ENCODE measurements at places on chromosomes 2 and 18.

DNA sequence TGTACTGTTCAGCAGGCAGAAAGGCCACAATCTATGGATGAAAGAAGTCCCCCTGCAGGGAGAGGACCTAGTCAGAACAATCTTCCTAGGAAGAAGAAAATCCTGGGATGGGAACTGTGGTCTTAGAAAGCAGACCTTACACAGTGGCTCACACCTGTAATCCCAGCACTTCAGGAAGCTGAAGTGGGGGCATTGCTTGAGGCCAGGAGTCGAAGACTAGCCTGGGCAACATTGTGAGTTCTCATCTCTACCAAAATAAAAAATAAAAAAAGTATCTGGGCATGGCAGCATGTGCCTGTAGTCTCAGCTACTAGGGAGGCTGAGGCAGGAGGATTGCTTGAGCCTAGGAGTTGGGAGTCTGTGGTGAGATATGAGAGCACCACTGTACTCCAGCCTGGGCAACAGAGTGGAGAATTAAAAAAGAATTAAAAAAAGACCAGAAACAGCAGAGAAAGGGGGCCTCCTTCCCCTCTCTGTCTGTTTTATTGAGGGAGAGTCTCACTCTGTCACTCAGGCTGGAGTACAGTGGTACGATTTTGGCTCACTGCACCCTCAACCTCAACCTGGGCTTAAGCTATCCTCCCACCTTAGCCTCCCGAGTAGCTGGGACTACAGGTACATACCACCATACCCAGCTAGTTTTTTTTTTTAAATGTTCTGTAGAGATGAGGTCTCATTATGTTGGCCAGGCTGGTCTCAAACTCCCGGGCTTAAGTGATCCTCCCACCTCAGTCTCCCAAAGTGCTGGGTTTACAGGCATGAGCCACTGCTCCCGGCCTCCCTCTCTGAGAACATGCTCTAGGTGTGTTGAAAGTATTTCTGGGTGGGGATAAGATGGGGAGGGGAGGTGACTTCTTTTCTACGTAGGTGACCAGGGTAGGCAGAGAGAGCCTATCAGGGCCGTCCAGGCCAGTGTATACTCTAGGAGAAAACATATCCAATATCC lies 7.4 kb downstream of the RHOB start:
- DNase-seq = no peak

DNA sequence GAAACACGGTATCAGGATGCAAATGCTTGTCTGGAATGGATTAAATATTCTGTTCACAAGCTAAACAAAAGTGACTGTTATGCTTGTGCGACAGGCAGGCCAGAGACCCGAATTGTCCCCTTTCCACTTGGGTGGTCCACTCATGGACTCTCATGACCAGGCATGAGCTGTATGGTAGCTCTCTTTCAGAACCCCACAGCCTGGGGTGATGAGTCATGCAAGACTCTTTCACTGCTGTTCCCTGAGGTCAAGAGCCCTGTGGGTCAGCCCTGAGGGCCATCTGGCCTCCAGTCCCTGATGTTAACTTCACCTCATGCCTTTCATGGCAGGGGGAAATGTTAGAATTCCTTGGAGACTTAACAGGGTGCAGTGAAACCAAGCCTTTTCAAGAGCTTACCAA lies 13.7 kb upstream of the SAP130 start:
- DNase-seq = no peak

DNA sequence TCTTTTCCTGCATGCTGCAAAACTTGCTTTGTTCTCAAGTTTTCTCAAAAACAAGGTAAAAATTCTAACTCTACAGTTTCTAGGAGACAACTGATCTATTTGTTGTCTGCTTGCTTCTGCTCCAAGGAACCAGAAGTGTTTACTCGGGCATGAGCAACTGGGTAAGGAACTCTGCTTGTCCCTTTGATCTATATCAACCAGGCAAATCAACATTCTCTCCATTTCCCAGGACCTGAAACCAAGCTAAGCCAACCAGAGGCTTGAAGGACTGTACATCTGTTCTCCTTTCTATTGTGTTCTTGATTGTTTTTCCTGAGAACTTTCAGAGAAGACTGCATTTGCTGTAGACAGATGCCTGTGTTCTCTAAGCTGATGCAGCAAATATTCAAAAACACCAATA lies 335.0 kb upstream of the KCNH7 start:
- no peak for DNase-seq

GRCh38 chr2:214628091-214628490 lies 181.4 kb downstream of the BARD1 start:
- DNase-seq = no peak

DNA sequence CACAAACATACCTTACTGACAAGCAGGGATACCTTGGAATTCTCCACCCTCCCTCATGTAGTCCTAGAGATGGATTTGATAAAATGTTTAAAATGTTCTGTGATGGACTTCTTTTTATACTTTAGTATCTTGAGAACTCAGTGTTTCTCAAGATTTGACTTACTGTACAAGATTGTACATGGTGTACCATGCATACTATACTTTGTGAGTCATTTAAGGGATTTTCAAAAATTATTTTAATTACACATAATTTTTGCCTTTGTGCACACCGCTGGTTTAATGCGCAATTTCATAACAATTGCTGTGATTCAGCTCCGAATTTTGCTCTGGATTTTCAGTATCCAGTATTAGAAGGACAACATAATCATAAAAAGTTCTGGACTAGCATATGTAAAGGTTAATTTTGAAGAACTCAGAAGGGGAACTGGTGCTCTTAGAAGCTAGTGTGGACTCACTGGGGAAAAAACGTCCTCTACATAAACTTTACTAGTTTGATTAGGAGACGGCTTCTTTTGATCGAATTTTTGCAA lies 78.6 kb upstream of the ACSL3 start:
- DNase-seq = no peak

GRCh38 chr18:79511271-79511670 lies 115.5 kb downstream of the NFATC1 start:
- DNase-seq = no peak

DNA sequence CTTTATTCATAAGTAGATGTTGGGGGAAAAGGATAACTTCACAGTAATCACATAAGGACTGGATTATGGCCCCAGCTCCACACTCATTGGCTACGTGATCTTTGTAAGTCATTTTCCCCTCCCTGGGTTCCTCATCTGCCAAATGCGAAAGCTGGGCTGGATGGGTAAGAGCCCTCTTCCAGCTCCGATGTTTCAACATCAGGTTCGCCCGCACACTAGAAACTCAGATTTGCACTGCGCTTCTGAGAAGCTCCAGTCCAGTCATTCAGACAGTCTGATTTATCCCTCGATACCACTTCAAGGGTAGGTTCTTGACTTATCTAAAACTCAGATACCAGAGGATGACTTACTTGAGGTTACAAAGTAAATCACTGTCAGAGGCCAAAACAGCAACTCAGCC lies 31.0 kb upstream of the RMDN2 start:
- no peak for DNase-seq

DNA sequence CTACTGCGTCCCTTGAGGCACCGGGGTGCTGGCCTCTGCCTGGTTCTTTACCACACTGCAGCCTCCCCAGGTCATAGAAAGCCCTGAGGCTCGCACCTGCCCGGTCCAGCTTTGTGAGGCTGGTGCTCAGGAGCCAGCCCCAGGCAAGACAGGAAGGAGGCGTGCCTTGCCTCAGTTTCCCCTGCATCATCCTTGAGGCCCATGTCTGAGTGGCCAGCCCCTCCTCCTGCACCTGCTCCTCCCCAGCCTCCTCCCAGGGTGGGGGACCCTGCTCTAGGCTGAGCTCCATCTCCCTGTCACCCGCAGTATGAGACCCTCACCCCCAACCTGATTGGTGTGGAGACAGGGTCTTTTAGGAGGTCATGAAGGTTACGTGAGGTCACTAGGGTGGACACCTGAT lies 147.7 kb downstream of the ZNF516 start:
- no peak for DNase-seq

GRCh38 chr18:29588446-29589100 lies 1411.6 kb upstream of the CDH2 start:
- DNase-seq = no peak

- DNase-seq = no peak
Observed at GRCh38 chr2:233146194-233146593, 86.1 kb downstream of the INPP5D start.

- no peak for DNase-seq
Observed at GRCh38 chr2:240155745-240156390, 15.4 kb upstream of the OTOS start.

Measured in H54 (cell line).